Fibroblast of villous mesenchyme (primary cell): ENCODE measurements at places on chromosomes 7 and 10. TPM values are rescaled to one million over a fixed set of nuclear protein-coding genes. Genes with fewer than 3 reads are reported as not detected.

GRCh38 chr7:135774284-135774683 lies 25.7 kb upstream of the FAM180A start:
- DNase-seq = peak; percentile 67

- no peak for DNase-seq
Measured at GRCh38 chr7:139560678-139561077, 37.2 kb downstream of the CLEC2L start.

- no peak for DNase-seq
Measured at GRCh38 chr10:120990831-120991230, 139.7 kb downstream of the WDR11 start.

NEURL1 gene
- total RNA-seq = under 0.01 TPM in 2 replicates

ATOH7 gene
- under 0.01 TPM in 1 of 2 replicates, not detected in the other for total RNA-seq
